Renal pelvis (tissue), 12 donors: ENCODE measurements at places on chromosomes 12 and 14. TPM values are rescaled to one million over a fixed set of nuclear protein-coding genes. Genes with fewer than 3 reads are reported as not detected.

- DNase-seq, result no peak
These were observed 14.4 kb downstream of the EVL start for GRCh38 chr14:100079726-100080005.

DNA sequence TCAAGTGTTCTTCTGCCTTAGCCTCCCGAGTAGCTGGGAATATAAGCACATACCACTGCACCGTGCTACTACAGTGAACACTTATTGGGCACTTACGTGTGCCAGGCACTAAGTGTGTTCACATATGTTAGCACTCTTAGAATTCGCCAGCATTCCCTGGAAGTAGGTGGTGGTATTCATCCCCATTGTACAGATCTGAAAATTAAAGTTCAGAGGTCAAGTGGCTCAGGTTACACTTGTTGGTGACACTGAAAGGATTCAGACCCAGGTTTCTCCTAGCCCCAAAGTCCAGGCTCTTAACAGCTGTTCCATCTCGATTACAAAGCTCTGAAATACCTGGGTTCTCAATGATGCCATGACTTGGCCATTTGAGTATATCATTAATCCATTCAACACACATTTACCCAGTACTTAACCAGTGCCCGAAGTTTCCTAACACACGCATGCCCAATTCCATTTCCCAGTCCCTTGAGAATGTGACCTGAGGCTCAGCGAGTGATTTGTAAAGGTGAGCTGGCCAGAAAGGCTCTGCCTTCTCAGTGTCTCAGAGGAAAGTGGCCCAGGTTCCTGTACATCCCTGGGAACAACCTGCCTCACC is 4.8 kb downstream of the MVK start:
- DNase-seq, result peak; percentile 30

GRCh38 chr12:67677166-67677565 is 28.6 kb downstream of the DYRK2 start:
- no peak for DNase-seq

GRCh38 chr14:73870525-73871235 is 16.0 kb upstream of the ZNF410 start:
- no peak for DNase-seq

DNA sequence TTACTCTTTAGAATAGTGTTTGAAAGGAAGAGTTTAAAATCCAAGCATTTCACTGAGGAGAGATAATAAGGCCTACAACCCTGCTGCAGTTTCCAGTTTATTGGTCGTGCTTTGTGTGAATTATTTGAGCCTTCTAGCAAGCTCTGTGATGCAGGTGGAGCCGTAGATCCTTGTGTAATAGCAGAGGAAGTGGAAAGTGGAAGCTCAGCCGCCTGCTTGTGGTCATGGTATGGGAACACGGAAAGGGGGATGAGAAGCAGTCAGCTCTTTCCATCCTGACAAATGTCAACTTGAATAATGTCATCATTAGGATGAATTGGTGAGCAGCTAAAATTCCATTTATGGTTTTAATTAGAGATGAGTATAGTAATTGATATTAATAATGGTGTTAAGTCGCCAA is 29.1 kb downstream of the SYNE2 start:
- no peak for DNase-seq

DNA sequence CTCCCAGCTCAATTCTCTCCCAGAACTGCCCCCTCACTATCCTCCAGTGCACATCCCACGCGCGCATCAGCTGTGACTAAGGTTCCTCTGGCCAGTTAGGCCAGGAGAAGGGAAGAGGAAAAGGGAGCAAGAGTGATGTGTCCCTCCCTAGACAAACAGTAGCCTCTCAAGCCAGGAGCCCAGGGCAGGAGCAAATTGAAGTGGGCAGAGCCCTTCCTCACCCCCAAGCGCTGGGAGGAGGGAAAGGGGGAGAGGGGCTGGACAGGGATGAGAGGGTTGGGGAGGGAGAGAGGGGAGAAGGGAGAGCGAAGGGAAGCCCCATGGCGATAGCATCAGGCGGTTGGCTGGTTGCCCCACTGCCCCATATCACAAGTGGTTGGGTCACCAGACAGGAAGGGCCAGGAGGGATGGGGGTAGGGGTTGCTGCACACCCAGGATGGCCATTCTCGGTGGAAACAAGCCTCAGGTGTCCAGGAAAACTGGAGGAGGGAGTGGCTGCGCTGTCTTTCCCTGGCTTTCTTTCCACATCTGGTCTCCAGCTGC is 1.1 kb downstream of the CD63 start:
- no peak for DNase-seq

GRCh38 chr12:130049666-130050065 is 112.6 kb upstream of the FZD10 start:
- DNase-seq, result no peak

DNA sequence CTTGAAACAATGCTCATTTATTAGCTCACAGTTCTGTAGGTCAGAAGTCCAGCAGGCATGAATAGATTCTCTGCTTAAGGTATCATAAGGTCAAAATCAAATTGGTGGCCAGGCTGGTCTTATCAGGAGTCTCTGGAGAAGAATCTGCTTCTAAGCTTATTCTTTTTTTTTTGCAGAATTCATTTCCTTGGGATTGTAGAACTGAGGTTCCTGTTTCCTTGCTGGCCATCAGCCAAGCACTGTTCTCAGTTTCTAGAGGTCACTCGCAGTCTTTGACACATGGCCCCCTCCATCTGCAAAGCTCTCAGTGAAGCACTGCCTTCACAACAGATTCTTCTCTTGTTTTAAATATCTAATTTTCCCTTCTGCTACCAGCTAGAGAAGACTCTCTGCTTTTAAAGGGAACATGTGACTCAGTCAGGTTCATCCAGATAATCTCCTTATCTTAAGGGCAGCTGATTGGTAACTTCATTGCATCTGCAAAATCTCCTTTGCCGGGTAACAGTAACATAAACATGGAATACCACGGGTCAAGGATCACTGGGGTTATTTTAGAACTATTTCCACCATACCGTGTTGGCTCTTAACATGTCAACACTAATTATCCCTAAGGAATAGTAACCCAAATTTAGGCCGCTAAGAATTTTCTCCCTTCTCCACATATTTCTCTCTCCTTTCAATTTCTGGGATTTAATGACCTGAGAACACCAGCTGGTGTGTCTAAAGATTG is 25.3 kb downstream of the RHOJ start:
- DNase-seq, result no peak

GRCh38 chr12:116346741-116347140 is 69.2 kb upstream of the MED13L start:
- no peak for DNase-seq

GRCh38 chr12:70950451-70950850 is 29.9 kb upstream of the PTPRR start:
- no peak for DNase-seq

GRCh38 chr14:33542338-33543287 is 408.3 kb downstream of the EGLN3 start:
- no peak for DNase-seq

GRCh38 chr12:131372706-131373195 is 338.1 kb upstream of the SFSWAP start:
- no peak for DNase-seq

GRCh38 chr14:30118992-30119640 is 191.5 kb upstream of the PRKD1 start:
- DNase-seq, result no peak

DNA sequence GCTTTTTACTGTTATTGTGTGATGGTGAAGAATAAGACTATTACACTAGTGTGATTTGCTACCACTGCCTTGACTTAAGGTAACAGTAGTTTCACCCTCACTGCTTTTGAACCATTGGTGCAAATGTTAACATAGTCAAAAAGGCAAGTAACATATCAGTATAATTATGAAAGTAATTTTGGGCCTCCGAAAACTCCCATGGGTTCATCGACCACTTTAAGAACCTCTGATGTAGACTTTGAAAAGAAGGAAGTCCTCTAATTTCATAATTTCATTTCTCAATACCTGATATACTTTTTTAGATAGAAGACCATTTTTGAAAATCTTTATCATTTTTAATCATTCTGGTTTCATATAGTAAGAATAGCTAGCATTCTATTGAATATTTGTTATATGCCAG is 57.7 kb downstream of the ETNK1 start:
- no peak for DNase-seq

- DNase-seq, result no peak
These were observed 324.3 kb downstream of the CACNA1C start for GRCh38 chr12:2376908-2377657.

DNA sequence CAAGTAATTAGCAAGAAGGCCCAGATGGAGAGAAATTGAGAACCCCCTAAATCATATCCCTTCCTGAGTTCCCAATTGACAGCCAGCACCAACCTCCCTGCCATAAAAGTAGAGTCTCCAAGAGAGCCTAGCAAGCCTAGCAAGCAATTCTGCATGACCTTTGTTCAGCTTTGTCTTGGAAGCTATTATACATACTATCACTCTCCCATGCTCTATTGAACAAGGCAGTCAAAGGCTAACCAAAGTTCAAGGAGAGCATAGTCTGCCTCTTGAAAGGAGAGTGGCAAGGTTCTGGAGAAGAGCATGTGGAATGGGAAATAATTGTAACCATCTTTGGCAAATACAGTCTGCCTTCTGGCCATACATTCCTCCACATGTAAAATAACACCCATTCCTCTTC is 7.8 kb downstream of the ACOT4 start:
- DNase-seq, result no peak

DNA sequence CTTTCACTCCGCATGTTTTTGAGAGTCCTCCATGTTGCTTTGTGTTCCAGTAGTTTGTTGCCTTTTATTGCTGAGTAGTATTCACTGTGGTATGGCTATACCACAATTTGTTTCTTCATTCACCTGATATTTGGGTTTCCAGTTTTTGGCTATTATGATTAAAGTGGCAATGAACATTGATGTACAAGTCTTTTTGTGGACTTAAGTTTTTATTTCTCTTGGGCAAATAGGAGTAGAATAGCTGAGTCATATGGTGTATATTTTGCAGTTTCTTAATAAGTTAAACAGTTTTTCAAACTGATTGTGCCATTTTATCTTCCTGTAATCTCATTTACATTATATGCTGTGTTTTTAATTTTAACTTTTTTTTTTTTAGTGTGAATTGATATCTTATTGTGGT is 16.2 kb downstream of the ADIPOR2 start:
- no peak for DNase-seq

- DNase-seq, result no peak
These were observed 1267.6 kb downstream of the SLC16A7 start for GRCh38 chr12:60863421-60863820.

- DNase-seq, result no peak
These were observed 52.7 kb upstream of the ZDHHC17 start for GRCh38 chr12:76711241-76711640.

- no peak for DNase-seq
These were observed 16.2 kb downstream of the TWF1 start for GRCh38 chr12:43789941-43790340.

DNA sequence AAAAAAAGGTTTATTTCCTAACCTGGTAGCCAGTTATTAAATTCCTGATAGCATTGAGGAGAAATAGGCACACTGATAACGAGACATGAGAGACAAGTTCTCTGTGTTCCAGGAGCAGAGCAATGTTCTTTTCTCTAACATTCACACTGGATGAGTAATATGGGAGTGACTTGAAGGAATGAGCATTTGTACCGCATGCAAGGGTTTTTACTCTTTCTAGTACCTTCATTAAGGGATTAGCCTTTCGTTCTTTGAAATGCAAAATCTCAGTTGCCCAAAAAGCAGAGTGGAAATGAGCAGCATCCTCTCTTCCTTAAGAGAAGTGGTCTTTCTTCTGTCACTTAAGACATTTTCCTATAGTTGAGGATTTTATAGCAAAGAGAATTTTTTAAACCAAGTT is 54.7 kb downstream of the FGD4 start:
- DNase-seq, result no peak

DNA sequence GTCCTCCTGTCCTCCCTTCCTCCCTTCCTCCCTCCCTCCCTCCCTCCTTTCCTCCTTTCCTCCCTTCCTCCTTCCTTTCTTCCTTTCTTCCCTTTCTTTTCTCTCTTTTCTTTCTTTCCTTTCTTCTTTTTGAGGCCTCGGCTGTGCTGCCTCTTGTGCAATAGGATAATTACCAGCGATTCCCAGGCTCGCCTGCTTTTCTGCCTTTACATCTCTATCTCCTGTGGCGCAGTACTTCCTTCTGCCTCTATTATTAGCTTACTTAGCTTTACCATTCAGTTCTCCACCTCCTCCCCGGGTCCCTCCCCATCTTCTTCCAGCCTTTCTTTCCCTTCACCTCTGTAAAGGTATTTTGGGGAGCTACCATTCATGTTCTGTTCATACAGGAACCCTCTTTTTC is 19.9 kb downstream of the ETV6 start:
- DNase-seq, result no peak

- DNase-seq, result no peak
These were observed 361.9 kb upstream of the FAR2 start for GRCh38 chr12:28787151-28787550.

DNA sequence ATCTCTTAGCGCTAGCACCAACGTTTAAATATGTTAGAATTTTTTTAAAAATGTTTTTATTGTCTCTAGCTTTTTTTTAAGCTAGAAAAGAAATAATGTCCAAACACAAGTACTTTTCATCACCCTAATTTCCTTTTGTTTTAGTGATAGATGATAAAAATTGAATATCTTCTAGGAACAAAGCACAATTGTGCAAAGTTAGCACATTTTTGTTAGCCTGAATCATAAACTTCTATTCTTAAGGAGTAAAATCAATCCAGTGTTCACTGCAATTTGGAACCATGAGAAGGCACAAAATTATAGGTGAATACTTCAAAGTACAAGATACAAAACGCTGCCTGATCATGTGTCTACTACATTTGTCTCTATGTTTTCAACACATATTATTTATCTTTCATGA is 408.5 kb upstream of the RPL10L start:
- DNase-seq, result no peak

GRCh38 chr12:122090759-122091515 is 12.4 kb downstream of the MLXIP start:
- DNase-seq, result no peak

DNA sequence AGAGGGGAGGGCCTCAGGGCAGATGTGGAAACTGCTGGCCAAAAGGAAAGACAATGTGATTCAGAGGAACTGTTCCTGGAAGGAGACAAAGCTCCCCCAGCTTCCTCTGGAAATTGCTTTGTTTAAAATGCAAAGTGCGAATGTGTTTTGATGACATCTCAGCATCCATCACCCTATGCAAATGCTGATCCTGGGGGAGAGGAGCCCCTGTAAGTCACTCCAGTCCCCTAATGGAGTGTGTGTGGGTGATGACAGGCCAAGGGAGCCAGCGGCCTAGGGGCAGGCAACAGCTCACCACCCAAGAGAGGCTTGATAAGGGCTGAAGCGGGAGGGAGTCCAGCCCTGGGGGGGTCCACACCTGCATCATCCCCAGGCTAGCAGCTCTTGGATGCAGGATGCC is 134.2 kb downstream of the ESRRB start:
- DNase-seq, result no peak

GRCh38 chr12:113796852-113797534 is 169.1 kb downstream of the RBM19 start:
- no peak for DNase-seq

- no peak for DNase-seq
These were observed 440.4 kb upstream of the DCN start for GRCh38 chr12:91622981-91623380.

GRCh38 chr12:88062474-88062873 is 33.3 kb upstream of the C12orf50 start:
- no peak for DNase-seq

The KRT82 gene
- not detected for polyA plus RNA-seq

The C1QL4 gene
- polyA plus RNA-seq, result 1.2 TPM

The BICDL1 gene
- 37.8 TPM for polyA plus RNA-seq

The LRTM2 gene
- polyA plus RNA-seq, result 0.75 TPM

The AKAP3 gene
- polyA plus RNA-seq, result 3.8 TPM

The BHLHE41 gene
- 3.1 TPM for polyA plus RNA-seq

The BMAL2 gene
- polyA plus RNA-seq, result 7.1 TPM

The OTUB2 gene
- 4.7 TPM for polyA plus RNA-seq

The ASPG gene
- polyA plus RNA-seq, result 14.4 TPM

The B3GNT4 gene
- 3.6 TPM for polyA plus RNA-seq

The RDH12 gene
- 1.2 TPM for polyA plus RNA-seq
